ENCODE measurements at places on chromosomes 1 and 21.
A peak's percentile ranks its signal among the peaks of the same experiment; 100 is the strongest.

GRCh38 chr21:40938611-40939010 lies 91.7 kb upstream of the DSCAM start:
- DNase-seq, result no peak

DNA sequence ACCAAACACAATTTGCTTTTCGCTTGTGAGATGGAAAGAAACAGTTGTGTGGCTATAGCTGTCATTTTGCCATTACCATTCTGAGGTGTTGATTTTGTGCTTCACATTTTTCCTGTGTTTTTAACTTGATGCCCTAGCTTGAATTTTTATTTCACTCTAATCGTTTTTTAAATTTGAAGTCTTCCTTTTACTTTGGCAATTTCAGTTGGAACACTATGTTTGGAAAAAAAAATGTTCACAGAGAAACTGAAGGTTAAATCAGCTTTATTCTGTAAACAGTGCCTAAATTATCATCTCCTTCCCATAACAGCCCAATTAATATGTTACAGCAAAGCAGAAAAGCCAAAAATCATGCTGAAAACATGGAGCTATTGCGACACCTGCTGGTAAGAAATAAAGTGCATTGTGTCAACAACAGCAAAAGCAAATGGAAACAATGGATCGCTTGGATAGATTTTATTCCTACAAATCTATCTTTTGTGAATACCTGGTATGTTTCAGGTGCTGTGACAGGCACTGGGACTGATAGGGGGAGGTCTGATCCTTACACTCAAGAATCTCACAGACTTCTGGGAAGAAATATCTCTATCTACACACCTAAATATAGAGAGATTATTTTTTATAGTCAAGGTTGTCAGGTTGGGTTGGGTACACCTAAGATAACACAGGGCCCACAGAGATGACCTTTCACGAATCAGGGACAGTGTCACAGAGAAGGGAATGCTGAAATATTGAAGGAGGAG lies 16.2 kb upstream of the ERICH3 start:
- DNase-seq, result peak; percentile 49

- DNase-seq, result no peak
Observed at GRCh38 chr1:5682626-5683225, 309.5 kb downstream of the NPHP4 start.

GRCh38 chr1:230334447-230334837 lies 91.7 kb downstream of the PGBD5 start:
- no peak for DNase-seq

DNA sequence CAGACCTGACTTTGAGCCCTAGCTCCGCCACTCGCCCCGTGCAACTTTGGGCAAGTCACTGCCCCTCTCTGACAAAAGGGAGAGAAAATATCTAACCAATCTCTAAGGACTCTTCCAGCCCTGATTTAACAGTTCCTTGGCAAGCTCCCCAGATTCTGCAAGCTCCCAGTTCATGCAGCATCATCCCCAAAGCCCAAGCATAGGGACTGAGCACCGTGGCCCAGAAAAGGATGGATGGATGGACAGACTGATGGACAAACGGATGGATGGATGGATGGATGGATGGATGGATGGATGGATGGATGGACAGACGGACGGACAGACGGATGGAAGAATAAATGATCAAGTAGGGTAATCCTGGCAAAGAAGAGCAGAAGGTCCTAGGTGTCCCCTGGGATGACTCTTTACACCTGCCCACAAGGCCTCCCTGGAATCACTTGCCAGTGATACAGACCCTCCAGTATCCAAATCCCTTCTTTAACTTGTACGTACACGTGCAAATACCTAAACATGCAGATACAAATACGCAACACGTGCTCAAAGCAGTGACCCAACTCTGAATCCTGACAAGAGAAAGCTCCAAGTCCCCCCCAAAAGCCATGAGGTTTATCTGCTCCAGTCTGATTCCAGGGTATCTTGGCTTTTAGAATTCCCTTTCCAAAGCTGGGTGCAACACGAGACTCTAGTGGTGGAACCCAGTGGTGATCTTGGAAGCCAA lies 16.0 kb downstream of the IFFO2 start:
- DNase-seq, result no peak

GRCh38 chr1:16298653-16299052 lies 53.6 kb downstream of the FBXO42 start:
- no peak for DNase-seq

DNA sequence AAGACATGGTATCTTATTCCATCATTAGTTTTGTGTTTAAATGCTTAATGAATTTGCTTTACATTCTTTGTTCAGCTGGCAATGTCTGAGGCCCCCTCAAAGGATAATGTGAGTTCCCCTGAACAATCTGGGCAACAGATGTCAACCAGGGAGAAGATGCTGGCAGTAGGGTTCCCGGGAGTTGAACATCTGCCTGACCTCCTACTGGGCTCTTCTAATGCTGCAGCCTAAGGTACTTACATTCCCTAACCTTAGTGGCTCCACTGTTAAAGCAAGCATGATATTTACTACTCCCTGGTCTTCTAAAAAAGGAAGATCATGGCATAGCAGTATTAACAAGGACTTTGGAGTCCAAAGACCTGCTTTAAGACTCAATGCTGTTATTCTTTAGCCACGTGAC lies 574.9 kb upstream of the NR5A2 start:
- DNase-seq, result no peak

DNA sequence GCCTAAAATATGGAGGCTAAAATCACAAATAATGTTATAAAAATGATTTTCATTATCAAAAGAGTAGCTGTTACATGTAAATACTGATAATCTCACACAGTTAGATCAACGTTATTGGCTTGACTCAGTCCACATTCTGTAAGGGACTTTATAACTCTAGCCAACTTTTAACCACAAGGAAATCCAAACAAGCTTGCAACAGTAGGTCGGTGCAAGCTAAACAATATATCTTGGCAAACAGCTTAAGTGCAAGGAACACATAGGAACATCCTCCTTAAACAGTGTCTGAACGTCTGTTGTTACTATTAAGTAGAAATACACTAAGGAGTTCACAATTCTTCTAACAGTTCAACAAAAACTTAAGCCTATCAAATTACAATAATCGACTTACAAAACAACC lies 126.7 kb downstream of the EIF4G3 start:
- no peak for DNase-seq

- DNase-seq, result no peak
Observed at GRCh38 chr1:32127409-32128198, 19.7 kb downstream of the KPNA6 start.

GRCh38 chr1:236645016-236645680 lies 40.8 kb upstream of the HEATR1 start:
- DNase-seq, result no peak

DNA sequence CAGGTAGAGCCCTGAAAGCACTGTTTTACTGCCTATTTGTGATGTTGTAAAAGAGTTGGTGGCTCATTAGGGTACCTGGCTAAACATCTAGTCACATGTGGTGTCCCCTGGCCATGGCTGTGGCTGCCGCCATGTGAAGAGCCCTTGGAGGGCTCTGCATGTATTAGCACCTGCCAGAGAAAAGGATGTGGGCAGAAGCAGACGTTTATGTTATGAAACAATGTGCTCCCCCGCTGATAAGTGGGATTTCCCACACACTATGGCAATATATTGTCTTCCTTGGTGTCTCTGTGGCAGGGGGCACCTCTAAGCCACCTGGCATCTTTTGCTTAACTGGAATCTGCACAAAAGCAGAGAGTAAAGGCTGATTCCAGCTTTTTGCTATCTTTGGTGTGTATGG lies 9.6 kb downstream of the TENT5C start:
- no peak for DNase-seq

DNA sequence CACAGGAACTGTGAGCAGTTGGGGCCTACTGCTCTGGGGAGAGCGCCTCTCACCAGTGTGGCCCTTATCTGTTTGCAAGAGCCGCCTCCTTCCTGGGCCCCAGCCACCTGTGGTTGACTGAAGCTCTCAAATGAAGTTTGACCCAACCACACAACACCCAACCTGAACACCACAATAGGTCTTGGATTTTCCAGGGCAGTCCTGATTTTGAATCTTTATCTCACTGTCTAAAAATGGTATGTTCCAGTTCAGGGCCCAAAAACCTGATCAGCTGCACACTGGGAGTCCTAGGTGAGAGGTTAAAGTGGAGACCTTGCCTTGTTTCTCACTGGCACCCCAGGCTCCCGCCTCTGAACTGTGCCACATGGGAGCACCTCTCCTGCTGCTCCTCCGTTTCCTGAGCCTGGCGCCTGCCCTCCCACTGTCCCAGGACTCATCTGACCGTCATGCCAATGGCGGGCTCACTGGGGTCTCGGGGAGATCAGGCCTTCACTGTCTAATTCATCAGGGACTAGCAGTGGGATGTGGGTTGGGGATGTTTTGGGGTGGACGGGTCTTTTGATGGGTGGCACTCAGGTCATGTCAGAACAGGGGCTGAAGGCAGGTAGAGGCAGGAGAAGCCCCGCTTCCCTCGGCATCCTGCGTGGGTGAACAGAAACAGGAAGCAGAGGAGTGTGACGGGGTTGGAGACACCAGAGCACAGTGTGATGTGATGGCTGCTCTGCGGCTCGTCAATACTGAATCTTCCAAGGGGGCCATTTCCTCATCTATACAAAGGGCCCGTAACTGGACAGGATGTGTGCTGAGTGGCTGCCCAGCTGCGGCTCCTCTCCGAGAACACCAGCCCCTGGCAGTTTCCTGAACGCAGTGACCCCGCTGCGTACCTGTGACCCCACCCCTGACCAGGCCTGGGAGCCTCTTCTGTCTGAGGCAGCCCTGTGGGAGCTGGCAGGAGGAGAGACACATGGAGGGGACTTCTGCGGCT lies 59.6 kb upstream of the ITPKB start:
- DNase-seq, result no peak

DNA sequence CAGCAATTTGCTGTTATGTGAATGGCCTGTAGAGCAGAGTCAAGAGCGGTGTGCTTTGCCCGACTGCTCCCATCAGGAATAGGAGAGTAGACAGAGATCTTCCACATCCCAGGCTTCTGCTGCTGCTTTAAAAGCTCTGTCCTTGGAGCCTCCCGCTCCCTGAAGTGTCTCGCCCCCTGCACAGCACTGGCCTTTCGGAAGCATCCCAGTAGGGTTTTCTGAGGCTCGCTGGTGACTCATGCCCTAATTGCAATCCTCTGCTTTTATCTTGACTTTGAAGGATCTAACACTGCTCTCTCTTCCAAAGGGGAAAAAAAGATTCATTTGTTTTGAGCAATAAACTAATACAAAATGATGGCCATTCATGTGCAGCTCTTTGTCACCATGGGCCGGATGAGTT lies 13.3 kb upstream of the CD101 start:
- no peak for DNase-seq

DNA sequence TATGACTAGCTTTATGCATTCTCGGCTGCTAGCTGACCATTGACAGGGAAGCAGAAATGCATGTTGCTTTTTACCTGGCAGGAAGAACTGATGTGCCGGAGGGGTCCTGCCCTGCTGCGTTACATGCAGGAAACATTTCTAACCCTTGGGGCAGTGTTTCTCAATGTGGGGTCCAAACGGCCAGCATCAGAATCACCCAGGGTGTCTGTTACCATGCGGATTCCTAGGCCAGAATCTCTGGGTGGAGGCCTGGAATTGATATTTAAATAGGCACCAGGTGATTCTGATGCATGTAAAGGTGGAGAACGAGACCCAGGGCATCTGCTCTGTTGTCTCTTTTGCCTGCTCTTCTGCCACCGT lies 182.7 kb downstream of the PCP4 start:
- DNase-seq, result no peak

GRCh38 chr21:31557421-31558188 lies 101.9 kb upstream of the SOD1 start:
- DNase-seq, result no peak

- peak; percentile 93 for DNase-seq
Observed at GRCh38 chr1:1281533-1282321, 1.5 kb downstream of the SCNN1D start.

DNA sequence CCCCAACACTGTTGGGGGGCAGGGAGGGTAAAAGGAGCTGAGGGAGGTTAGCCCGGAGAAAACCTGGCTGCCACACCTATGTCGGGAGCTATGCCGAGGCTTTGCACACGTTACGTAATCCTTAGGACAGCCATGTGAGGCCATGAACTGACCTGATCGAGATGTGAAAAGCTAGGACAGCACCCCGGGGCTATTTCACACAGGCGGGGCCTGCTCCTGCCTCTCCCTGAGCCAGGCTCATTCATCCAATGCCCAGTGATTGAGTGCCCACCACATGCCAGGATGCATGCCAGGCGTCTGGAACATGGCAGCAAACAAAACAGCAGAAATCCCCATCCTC lies 30.2 kb downstream of the LDLRAP1 start:
- peak; percentile 56 for DNase-seq

Data from colonic mucosa (tissue), 4 donors.